ENCODE measurements at places on chromosomes 3 and 15.
A peak's percentile ranks its signal among the peaks of the same experiment; 100 is the strongest.

DNA sequence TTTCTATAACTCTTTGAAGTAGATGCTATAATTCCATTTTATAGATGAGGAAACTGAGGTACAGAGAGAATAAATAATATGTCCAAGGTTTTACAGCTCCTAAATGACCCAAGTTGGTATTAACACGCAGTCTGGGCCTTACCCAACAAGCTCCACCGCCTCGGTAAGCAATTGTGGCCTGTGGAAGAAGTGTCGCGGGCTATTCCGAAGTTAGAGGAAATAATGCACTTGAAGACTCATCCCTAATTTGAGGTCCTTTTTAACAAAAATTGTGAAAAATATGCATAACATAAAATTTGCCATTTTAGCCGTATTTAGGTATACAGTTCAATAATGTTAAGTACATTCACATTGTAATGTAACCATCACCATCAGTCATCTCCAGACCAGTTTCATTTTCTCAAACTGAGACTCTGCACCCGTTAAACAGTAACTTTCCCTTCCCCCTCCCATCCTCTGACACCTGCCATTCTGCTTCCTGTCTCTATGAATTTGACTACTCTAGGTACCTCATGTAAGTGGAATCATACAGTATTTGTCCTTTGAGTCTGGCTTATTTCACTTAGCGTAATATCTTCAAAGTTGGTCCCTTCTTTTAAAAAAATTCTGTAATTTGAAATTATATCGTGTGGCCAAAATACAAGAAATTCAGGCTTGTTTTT lies 18.2 kb downstream of the IDH3A start:
- DNase-seq, result no peak

DNA sequence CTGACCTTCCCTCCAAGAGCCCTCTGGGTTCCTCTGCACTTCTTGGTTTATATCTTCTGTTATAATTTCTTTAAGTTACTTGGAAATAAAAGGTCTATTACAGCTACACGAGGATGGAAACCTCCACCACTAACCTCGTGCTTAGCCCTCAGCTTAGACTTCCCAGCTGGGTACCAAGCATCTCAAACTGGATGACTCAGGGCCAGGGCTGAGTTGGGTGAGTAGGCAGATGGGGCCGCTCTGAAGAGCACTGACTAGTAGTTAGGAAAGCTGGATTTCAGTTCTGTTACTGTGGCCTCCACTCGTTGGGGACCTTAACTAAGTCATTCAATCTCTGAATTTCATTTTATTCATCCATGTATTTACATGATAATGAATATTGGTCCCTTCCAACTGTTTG lies 1036.6 kb downstream of the IGSF11 start:
- DNase-seq, result no peak

DNA sequence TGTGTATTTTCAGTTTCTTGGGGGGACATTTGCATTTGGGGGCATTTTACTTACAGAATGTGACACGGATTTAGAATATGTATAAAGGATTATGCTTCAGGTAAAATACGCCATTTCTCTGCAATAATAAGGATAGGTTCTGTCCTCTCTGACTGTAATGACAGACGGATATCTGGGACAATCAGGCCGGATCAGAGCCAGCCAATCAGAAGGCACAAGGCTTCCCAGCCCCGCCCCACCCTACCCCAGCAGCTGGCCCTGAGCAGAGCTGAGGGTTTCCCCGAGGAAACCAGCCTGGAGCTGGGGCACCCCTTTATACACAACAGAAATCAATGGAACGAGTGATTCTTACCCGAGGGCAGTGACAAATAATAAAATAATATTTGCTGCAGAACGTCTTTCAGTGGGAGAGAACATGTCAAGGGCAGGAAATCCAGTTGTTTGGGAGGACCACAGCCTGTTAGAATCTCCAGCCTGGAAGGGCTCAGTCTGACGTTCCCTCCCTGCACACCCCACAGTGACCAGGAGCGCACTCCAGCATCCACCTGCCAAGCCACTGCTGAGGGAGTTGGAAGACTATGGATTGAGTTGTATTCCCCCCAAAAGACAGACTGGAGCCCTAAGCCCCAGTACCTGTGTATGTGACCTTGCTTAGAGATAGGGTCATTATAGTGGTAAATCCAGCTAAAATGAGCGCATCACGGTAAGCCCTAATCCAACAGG lies 30.3 kb upstream of the SEC13 start:
- DNase-seq, result no peak

DNA sequence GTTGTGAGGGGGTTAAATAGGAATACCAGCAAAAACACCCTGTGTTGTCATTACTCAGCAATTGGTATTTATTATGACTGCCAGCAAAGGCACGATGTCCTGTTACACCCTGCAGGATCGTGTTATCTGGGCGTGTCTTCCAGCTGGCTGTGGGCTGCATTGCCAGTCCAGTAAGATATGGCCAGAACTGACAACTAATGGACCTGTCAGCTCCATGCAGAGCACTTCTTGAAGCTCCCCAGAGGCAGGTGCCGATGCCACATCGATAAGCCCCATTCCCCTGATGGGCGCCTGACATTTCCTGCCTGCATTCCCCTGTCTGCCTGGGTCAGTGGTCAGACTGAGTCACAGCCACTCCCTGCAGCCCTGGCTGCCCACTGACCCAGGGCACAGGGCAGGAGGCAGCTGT lies 79.7 kb upstream of the RASGRF1 start:
- no peak for DNase-seq

DNA sequence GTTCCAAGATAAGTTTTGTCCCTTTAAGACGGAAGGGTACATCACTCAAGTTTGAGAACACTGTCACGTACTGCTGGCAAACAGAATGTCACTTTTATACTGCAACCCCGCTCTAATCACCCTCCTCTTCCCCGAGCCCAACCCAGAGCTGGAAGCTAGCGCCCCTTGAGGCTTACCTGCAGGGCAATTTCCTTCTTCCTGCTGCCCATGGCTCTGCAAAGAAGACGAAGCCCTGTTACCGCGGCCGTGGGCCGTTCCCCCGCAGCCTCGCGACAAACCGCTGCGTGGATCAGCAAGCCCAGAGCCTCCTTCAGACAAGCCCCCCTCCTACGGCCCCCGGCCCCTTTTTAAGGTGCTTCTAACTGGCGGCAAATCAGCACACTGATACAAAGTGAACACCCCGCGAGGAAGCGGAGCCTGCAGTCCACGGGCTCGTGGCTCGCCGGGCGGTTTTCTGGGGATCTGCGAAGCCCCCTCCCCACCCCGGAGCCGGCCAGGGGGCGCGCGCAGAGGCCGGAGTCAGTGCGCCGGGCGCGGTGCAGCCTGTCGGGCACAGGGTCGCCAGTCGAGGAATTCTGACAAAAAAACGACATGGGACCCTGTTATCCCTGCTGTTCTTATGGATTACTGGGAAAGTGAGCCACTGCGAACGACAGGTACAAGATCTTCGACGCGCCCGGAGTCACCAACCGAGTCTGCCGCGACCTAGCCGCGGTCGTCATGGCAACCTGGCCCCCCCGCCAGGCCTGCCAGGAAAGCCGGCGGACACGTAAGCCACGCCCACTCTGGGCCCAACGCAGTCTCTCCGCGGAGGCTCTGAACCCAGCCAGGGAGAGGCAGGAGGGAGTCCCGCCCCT lies at the start of gene NME9:
NME9 (minus strand) TSS at position 725 of the 857 bp plus-strand sequence; CDS start at position 209, 516 bp downstream.
- peak; percentile 86 for DNase-seq

- no peak for DNase-seq
Observed at GRCh38 chr3:54366839-54367238, 244.5 kb downstream of the CACNA2D3 start.

DNA sequence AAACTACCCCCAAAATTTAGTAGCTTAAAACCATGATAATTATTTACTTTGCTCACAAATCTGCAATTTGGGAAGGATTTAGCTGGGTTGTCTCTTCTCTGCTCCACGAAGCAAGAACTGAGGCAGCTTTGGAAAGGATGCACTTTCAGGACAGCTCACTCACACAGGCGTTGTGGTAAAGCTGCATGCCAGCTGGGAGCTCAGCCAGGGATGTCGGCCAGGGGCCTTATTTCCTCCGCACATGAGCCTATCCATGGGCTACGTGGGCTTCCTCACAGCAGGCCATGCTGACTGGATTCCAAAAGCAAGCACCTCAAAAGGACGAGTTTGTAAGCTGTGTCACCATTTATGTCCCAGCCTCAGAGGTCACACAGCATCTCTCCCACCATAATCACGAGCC lies 301.3 kb upstream of the IGF1R start:
- no peak for DNase-seq

DNA sequence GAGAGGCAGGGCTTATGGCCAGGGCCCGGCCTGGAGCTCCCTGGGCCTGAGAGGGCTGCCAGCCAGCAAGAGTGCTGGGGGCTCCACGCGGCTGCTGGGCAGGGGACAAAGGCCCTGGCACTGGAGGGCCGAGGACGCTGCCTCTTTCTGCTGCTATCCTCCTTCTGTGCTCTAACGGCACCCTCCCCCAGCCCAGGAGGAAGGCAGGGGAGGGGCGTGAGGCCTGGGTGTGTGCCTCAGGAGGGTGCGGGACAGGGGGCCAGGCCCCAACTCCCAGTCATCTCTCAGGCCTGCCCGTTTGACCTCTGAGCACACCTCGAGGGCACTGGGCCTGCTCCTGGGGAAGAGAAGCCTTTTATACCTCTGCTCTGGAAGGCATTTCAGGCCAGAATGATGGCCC lies 115.5 kb downstream of the ADCY5 start:
- DNase-seq, result no peak

- no peak for DNase-seq
Observed at GRCh38 chr3:126979046-126979628, 3.8 kb upstream of the PLXNA1 start.

- DNase-seq, result no peak
Observed at GRCh38 chr3:99776516-99777209, 41.0 kb upstream of the CMSS1 start.

GRCh38 chr3:65481085-65481484 lies 557.6 kb downstream of the MAGI1 start:
- DNase-seq, result no peak

DNA sequence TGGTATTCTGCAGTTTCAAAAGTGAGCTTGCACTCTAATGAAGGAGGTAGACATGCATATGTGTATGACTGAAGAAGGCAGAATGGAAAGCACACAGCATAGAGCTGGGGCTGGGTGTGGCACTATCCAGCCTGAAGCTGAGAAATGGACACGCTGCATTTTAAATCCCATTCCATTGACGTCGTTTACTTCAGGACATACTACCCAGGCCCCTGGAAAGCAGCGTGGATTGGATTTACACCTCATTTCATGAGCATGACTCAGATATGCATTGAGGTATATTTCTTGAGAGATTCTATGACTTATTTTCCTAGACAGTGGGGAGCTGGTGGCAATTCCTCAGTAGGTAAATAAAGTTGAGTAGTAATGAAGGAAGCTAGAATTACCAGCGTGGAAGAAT lies 101.4 kb downstream of the ABI3BP start:
- DNase-seq, result no peak

DNA sequence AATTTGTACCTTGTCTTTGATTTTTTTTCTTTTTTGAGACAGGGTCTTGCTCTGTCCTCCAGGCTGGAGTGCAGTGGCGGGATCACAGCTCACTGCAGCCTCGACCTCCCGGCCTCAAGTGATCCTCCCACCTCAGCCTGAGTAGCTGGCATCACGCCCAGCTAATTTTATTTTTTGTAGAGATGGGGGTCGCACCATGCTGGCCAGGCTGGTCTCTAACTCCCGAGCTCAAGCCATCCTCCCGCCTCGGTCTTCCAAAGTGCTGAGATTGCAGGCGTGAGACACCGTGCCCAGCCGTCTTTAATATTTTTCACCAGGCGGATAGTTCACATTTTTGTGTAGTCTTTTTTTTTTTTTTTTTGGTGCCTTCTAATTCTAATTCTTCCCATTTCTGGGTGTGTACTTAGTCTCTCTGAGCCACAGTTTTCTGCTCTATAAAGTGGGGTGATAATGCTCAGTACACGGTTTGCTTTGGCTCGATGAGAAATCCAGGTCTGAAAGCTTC lies 528 bp upstream of the TATDN2 start:
- no peak for DNase-seq

GRCh38 chr3:128187495-128187894 lies 34.2 kb downstream of the EEFSEC start:
- DNase-seq, result no peak

DNA sequence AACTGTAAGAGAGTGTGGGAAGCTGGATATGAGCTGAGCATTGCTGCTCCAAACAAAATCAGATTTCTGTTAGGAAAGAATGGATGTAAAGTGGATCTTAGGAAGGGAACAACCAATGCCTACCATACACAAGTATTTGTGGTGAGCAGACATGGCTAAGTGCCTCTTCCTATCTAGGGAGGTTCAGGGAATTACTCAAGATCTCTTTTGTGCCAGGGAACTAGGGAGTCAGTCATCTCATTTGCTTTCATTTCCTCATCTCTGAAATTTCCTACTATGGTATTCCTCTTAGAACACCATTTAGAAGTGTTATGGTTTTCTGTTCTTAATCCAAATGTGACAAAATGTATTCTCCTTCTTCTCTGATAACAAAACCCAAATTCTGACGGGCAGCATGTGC lies 396.5 kb downstream of the FHIT start:
- no peak for DNase-seq

- DNase-seq, result no peak
Observed at GRCh38 chr15:75023872-75024636, 664 bp downstream of the PPCDC start.

DNA sequence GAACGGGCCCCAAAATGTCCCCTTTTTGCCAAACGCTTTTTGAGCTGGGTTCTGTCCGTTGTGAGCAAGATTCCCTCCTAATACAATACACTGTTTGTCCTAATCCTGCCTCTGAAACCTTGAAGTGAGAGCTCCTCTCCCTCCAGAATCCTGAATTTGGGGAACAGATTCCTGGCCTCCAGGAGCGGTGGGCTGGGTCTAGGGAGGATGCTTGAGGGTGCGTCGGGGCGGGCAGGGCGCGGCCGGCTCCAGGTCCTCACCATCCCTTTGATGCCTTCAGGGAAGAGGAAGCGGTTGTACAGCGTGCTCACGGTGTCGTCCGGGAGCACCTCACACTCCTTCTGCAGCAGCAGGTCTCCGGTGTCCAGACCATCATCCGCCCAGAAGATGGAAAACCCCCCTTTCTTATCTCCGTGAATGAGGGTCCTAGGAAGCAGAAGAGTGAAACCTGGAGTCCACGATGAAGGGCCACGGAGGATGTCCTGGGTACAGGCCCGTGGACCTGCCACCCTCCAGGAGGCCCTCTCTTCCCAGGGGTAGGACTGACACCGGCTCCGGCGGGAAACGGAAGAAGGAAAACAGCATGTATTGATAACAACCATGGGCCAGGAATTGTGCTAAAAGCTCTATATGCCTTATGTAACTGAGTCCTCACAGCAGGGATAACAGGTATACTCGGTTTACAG lies 23.2 kb downstream of the ALDH1L1 start:
- no peak for DNase-seq

GRCh38 chr3:12423131-12423530 lies 61.1 kb upstream of the TSEN2 start:
- no peak for DNase-seq

DNA sequence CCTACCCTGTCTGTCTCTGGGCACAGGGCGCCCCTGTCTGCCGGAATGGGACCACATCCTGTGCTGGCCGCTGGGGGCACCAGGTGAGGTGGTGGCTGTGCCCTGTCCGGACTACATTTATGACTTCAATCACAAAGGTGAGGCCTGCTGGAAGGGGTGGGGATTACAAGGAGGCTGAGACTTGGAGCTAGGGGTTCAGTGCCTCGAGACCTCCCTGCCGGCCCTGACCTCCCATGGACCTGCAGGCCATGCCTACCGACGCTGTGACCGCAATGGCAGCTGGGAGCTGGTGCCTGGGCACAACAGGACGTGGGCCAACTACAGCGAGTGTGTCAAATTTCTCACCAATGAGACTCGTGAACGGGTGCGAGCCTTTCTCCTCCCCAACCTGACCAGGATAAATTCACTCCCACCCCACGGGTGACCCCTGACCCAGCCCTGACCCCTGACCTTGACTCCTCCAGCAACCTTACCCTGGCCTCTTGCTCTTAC lies 20.4 kb downstream of the PTH1R start:
- DNase-seq, result no peak

GRCh38 chr3:134090031-134090430 lies 60.3 kb upstream of the SLCO2A1 start:
- no peak for DNase-seq

All from activated T-cell treated with anti-CD3 and anti-CD28 coated beads for 48 hours (primary cell).